ENCODE measurements at places on chromosomes 7 and 10.

DNA sequence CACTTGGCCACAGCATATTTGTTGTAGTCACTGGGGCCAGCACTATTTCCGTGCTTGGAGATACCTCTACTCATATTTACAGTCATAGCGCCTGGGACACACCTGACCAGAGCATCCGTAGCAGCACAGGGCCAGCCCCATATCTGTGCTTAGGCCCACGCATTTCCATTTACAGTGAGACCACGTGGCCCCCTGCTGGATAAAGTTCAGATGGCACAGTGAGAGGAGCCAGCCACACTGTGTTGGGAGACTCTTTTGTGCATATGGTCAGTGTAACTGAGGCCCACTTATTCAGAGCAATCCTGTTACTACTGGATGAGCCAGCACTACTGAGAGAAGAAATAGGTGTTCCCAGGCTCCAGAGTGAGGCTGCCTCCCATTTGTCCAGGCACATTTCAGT lies 455.3 kb downstream of the REEP3 start:
- DNase-seq, result peak; percentile 49

DNA sequence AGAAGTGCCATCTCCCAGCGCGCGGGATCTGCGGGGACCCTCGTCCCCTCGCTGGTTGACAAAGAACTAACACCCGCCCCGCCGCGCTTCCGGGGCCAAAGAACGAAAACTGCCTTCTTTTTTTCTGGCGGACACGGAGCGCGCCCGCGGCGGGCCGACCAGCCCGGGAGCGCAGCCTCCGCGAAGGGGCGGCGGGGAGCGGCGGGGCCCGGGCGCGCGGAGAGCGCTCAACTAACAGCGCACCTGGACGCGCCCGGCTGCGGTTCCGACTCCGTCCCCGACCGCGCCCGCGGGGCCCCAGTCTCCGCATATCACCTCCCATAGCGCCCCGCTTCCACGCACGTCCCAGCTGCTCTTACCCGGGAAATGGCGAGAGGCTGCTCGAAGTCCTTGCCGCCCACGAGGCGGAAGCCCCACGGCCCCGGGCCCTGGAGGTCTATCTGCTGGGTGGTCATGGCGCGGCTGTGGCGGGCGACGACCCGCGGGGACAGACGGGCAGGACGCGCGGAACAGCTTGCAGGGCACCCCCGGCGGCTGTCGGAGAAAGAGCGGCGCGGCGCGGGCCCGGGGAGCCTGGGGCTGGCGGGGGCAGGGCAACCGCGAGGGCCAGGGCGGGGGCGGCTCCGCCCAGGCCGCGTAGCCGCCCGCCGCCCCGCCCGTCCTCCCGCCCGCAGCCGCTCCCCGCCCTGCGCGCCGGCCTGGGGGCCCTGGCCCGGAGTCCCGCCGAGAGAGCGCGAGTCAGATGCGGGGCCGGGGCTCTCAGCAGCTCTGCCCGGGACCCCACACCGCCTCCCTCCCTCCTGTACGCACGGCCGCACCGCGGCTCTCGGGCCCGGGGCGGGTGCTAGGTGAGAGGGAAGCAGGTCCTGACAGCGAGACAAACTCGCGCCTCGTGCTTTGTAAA lies at the start of gene PDLIM1:
PDLIM1 (minus strand) TSS at position 543 of the 904 bp plus-strand sequence; CDS start at position 455, 88 bp downstream.
- DNase-seq, result peak; percentile 68

DNA sequence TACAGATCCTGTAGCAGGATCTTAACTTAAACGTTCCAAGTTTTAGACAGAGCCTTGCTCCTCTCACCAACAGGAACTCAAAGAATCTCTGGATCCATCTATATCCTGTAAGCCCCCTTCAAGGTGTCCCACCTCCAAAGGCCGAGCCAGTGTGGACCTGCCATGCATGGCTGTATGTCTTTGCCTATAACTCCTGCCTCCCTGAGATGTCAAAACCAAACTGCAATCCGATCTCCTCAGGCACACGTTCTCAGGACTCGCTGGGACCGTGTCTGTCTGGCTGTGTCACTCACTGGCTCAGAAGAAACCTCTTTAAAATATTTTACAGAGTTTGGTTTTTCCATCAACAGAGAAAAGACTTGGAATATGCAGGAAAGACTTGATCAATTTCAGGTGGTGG lies 51.4 kb upstream of the FAM20C start:
- DNase-seq, result no peak

GRCh38 chr7:20642166-20642565 lies 26.7 kb downstream of the ABCB5 start:
- peak; percentile 43 for DNase-seq

GRCh38 chr7:66736892-66737291 lies 3.6 kb upstream of the RABGEF1 start:
- DNase-seq, result no peak

DNA sequence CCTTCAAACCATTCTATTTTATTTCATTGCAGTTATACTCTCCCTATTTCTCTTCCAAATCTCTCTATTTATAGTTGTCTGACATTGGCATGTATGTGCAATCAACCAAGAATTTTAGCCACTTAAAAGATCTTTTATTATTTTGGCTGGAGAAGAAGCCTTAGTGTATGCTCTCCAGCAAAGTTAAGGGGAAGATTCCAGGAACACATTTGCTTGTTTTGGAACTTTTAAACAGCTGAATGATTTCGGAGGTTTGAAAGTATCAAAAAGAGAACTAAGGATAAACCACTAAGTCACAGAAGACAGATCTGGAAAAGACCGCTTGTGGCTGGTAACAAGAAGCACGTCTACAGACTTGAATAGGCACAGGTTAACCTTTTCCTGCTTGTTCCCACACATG lies 182.2 kb upstream of the FZD1 start:
- DNase-seq, result peak; percentile 88

GRCh38 chr7:91953618-91954017 lies 13.0 kb downstream of the AKAP9 start:
- DNase-seq, result peak; percentile 33

DNA sequence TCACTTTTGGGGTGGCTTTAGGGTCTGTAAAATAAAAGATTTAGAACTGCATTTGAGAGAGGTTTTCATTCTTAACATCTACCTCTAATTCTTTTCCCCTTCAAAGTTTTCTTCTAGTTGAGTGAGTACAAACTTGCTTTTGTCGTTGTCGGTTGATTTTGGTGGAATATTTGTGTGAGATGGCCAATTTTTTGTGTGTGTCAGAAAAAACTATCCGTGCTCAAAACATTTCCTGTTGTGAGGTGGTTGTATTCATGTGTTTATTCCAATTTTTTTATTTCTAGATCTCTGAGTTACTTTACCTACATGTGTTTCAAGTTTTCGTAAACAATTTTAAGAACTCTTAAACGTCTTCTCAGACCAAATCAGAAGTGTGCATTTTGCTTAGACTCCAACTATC lies 1.6 kb downstream of the AHR start:
- DNase-seq, result no peak

GRCh38 chr10:107899075-107899474 lies 734.6 kb upstream of the SORCS1 start:
- DNase-seq, result no peak

DNA sequence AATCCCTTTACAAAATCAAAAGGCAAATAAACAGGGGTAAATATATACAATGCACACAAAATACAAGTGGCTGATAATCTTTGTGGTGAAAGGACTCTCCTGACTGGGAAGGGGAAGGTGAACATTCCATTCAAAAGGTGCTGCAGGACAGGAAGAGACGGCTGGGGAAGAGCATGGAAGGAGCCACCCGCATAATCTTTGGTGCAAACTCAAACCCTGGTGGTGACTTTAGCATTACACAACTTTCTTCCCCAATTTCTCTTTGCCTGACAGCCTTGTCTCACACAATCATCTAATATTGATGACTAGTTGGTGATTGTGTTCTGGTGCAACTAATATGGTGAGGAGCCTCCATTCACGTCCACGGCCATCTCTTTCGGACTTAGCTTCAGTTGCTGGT lies 117.0 kb upstream of the EGFR start:
- DNase-seq, result no peak

DNA sequence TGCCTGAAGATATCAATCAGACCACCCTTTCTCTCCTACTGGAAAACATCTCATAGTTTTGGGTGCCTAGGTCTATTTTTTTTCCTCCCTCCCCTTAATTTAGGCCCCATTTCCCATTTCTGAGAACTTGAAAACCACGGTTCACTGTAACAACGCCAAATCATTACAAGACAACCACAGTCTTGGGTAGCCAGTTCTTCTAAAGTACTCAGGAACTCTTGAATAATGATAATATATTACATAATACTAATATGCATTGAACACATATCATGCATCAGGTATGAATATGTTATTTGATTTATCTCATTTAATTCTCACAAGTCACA lies 185.1 kb upstream of the ADO start:
- peak; percentile 50 for DNase-seq

GRCh38 chr7:101625031-101625791 lies 3.9 kb downstream of the MYL10 start:
- no peak for DNase-seq

DNA sequence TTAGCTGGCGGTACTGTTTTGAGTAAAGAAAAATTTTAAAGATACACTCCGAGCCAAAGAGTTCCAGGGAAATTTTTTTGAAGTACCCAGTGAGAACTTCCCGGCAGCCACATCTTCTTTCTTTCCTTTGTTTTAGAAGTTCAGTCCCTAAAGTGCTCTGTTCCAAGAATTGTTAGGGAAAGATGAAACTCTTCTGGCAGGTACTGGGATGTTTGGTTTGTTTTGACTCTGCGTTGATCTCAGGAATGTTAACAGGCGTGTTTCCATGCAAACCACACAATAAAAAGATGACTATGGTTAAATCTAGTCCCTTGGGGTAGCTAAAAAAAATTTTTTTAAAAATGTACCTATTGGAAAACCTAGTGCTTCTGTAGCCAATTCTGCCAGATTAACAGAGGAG lies 224.7 kb upstream of the PHYHIPL start:
- peak; percentile 39 for DNase-seq

DNA sequence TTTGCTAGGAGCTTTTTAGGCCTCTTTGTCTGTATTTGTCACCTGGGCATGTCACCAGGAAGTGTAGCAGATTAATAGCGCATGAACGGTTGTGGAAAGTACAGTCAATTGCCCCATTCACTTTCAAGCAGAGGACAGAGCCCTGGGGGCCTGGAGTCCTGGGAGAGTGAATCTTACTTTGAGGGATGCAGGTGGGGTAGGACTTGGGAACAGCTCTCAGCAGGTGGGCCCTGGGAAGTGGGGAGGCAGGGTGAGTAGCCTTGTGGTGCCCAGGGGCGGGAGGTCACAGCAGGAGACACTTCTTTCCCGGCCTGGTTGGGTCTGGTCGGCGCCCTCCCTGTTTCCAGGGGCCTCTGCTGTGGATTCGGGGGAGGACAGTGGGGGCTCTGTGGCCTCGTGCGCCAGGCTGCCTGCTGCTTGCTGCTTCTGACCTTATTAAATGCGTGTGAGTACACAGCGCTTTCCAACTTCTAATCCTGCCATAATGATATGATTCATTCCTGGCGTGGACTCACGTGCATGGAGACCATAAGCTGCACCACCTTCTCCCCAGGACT lies 51.6 kb upstream of the AQP1 start:
- DNase-seq, result peak; percentile 18

DNA sequence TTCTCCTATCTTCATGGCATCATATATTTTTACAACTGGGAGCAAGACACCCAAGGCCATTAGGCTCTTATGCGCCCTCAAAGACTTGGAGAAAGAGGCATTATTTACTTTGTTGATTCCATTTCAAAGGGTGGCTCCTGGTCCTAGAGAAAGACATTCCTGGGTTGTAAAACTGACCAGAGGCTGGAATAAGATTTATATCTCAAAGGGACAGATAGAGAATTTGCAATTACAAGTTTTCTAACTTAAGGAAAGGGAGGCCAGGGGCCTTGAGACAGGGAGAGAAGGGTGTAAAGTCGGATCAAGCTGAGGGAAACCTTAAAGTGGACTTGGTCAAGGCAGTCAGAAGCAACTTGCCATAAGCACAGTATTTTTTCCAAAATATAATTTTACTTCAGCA lies 1086.0 kb downstream of the SORCS3 start:
- DNase-seq, result no peak

DNA sequence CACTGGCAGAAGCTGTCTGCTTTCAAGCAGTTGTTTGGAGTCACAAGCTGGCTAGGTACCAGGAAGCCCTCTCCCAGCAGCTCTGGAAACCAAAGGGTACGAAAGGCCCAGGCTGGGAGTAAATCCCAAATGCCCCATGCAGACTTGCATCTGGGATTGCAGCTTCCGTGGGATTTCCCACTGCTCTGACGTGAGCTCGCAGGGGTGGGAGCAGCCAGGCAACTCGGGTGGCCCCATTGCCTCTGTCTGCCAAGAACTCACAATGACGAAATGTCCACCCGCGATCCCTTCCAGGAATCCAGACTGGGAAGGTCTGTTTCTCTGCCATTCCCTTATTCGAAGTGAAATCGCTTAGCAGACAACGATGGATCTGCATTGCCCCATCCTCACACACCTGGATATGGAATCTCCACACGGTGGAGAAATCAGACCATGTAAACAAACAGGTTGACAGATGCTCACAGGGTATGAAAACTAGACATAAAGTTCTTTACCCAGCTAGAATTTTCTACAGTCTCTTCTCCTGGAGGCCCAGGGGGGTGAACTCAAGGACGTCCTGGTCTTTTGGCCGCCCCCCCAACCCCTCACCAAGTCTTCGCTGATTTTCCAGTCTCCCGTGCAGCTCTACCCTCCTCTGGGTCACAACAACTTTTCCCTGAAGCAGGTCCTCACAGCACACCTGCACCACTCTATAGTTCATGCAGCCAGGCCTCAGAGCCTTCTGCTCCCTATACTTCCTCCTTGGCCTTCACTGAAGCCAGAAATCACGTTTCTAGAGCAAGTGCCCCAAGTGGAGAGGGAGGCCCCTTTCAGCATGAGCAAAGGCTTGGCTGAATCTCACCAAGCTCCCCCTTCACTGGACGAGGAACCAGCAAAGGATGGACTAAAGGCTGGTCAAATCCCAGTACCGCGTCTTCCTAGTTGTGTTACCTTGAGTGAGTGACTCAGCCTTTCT lies 20.0 kb downstream of the SH3PXD2A start:
- peak; percentile 48 for DNase-seq

GRCh38 chr7:64887756-64888508 lies 15.1 kb upstream of the ZNF273 start:
- DNase-seq, result no peak

DNA sequence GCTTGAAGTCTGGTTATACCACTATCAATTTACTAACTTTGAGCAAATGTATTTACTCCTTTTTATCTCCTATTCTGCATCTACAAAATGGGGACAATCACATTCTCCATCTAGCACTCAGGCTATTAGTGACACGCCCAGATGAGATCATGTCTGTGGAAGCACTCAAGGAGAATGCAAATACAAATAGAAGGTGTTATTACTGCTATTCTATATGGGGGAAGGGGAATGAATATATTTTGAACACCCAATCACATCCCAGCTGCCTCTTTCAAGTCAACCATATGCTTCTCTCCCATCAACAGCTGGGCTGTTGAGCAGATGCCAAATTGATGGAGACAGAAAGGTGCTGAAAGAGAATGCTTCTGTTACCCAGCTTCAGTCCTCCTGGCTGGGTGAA lies 23.5 kb downstream of the SGMS1 start:
- no peak for DNase-seq
